ENCODE measurements at places on chromosomes 6 and 20. TPM values are rescaled to one million over a fixed set of nuclear protein-coding genes. Genes with fewer than 3 reads are reported as not detected.

DNA sequence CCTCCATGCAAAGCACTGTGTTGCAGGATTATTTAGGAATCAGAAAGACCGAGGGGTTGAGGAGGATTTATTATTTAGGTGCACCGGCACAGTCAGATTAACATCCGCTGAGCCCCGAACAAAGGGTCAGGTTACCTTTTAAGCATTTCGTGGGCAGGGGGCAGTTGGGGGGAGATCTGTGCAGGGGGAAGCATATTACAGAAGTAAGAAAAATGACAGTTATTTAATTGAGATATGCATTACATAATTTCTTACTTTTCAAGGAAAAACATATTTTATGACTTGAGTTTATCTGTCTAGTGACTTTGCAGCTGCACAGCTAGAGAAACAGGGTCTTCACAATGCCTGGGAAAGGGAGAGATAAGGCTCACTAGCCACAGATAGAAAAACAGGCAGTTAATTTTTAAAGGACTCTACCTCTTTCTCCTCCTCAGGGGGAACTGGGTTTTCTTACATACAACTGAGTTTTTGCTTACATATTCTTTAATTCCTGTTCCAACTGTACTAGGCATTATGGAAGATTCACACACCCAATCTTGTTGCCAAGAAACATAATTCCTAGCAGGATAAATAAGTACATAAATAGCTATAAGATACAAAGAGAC lies 1.7 kb upstream of the HINT3 start:
- no peak for DNase-seq

GRCh38 chr6:99148111-99148510 lies 200.4 kb upstream of the FBXL4 start:
- no peak for DNase-seq

DNA sequence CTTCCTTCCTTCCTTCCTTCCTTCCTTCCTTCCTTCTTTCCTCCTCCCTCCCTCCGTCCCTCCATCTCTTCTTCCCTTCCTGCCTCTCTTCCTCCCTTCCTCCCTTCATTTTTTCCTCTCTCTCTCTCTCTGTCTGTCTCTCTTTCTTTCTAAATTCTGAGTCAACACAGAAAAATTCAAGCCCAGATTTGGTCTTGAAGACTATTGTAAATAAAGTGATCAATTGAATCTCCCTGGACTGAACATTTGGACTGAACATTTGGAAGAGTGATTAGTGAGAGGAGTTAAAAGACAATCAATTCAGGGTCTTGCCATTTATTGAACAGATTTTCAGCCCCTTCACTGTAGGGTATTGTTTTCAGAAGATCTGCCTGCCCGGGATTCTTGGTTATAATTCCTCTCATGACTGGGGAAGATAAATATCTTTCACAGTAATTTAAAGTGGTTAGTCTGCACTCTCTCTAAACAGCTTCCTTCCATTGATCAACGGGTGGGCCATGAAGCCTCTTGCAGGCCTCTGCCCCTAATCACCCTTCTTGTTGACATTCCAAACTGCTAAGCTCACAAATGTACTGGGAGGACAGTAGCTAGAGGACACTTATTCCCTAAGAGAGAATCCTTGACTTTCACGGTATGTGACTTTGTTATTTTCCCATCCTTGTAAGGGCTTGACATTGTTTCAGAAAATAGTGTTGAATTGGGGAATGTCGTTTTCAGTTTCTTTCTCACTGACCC lies 101.7 kb upstream of the BMP2 start:
- DNase-seq: no peak

DNA sequence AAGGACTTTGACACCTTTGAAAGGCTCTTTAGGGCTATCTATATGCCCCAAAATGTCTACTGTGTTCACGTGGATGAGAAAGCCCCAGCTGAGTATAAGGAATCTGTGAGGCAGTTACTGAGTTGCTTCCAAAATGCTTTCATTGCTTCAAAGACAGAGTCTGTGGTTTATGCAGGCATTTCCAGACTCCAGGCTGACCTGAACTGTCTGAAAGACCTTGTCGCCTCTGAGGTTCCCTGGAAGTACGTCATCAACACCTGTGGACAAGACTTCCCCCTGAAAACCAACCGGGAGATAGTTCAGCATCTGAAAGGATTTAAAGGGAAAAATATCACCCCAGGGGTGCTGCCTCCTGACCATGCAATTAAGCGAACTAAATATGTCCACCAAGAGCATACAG lies 65.2 kb downstream of the GCNT2 start:
- no peak for DNase-seq

The HLA-DQA1 gene
- total RNA-seq: not detected

The ZC3H12D gene
- under 0.01 TPM for total RNA-seq

- no peak for DNase-seq
These were observed 82.2 kb downstream of the MYO6 start for GRCh38 chr6:75830959-75831885.

The RIN2 gene
- total RNA-seq: 94.6 TPM

GRCh38 chr6:134640229-134640628 lies 309.7 kb downstream of the ALDH8A1 start:
- no peak for DNase-seq

- DNase-seq: no peak
These were observed 2.4 kb downstream of the TDP2 start for GRCh38 chr6:24664046-24664987.

The COL10A1 gene
- not detected for total RNA-seq

GRCh38 chr6:164749221-164750064 lies 560.0 kb downstream of the C6orf118 start:
- DNase-seq: no peak

The CRISP2 gene
- total RNA-seq: not detected

The MDFI gene
- total RNA-seq: 56.9 TPM

DNA sequence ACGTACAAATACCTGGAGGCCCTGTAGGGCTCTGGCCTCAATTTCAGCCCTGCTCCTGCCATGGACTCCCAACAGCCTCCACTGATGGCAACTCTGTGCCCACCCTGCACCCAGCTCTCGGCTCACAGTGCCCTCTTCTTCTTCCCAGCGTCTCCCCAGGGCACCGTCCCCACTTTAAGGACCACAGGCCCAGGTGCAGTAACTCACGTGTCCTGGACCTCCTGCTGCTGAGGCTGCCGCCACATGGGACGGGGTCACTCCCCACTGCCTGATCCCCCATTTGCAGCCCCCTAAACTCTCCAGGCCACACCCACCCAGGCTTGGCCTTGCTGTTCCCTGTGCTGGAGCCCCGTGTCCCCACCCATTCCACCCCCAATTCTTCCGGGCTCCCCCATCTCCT lies 223.4 kb downstream of the PREX1 start:
- DNase-seq: no peak

GRCh38 chr20:3697588-3698305 lies 14.7 kb downstream of the SIGLEC1 start:
- DNase-seq: no peak

DNA sequence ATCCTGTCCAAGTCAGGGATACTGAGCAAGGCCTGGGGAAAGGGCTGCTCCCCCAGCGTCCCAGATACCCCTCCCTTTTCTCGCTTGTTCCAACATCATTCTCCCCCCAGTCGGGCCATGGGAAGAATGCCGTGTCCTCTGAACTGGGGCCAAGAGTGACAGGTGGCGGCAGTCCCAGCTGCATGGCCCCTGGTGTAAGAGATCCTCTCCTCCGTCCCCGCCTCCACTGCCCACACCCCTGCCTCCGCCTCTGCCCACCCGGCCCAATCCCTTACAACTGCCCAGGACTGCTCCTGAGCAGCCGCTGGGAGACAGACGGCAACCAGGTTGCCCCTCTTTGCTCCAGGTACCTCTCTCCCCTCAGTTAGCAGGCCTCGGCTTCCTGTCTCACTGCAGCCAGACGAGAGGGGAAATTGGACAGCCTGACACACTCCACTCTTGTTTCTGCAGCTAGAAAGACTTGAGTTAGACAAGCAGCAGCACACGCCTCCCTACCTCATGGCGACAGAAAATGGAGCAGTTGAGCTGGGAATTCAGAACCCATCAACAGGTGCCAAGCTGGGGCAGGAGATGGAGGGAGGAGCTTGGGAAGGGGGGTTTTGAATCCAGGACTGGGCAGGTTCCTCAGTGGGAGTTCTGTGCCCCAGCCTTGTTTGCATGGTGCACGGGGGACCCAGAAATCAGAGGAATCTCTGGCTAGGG lies at the start of gene MYLK2:
Gene MYLK2 (plus strand): TSS at position 274 of the 702 bp plus-strand sequence. CDS start 225 bp downstream, at position 499.
- DNase-seq: no peak
